Stimulated activated CD8-positive, alpha-beta memory T cell treated with anti-CD3 and anti-CD28 coated beads, Interleukin-2, amount 100 ng/mL, for 48 hours (primary cell): ENCODE measurements at places on chromosomes 6 and 20.

GRCh38 chr6:138036111-138036510 is 71.1 kb downstream of the PERP start:
- DNase-seq: no peak

DNA sequence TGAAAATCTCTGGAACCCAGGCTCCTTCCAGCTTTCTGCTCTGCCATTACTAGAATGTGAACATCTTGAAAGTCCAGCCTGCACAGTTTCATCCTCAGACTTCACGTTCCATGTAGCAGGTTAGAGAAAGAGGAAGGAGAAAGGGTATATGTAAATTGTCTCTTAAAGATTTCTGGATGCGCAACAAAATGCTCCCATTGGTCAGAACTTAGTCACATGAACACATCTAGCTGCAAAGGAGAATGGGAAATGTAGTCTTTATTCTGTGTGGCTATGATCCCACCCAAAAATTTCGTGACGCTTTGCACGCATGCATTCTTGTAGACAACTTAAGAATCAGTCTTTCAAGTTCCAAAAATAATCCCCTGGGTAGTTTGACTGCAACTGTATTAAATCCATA is 46.4 kb upstream of the CHD6 start:
- DNase-seq: no peak

DNA sequence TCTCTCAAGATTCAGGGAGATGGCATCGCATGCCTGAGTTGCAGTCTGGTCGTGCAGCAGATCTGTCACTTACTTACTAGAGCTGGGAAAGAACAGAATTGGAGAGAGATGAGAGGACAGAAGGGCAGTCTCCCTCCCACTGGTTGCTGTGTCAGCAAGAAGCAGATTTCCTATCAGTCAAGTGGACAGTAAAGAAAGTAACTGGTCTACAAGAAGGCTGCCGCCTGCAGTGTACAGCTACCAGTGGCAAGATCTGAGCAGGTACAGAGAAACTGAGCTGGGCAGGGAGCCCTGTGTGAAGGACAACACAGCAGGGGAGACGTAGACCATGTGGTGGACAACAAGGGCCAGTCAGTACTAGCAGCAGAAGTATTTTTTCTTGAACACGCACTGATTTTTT is 49.5 kb upstream of the PCSK2 start:
- DNase-seq: no peak

GRCh38 chr6:139320081-139320480 is 28.3 kb upstream of the TXLNB start:
- DNase-seq: no peak

DNA sequence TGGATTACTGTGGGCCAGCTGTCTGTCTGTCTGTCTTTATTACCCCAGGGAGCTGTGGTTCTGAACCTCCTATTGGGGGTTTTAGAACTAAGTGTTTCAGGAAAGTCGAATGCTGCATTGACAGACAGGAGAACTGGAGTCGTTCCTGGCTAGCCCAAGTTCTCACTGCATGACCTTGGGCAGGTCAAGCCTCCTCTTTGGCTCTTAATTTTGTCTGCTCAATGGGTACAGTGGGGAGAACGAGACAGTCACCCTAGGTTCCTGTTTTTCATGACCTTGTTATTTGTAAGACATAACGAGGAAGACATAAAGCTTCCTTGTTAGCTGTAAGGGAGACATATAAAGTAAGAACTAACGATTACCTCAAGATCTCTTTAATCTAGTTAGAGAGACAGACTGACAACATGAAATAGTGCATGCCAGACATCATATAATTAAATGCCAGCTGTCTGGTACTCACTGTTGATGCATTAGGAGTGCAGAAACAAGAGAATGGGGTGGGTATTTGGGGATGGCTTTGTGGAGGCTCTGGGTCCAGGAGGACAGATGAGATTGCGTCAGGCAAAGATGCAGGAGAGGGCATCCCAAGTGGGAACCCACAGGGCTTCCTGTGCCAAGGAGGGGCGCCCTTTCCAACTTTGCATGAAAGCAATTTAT is 3.7 kb upstream of the CCDC167 start:
- DNase-seq: no peak

- no peak for DNase-seq
These were observed 15.9 kb upstream of the TMEM30A start for GRCh38 chr6:75300531-75300855.

DNA sequence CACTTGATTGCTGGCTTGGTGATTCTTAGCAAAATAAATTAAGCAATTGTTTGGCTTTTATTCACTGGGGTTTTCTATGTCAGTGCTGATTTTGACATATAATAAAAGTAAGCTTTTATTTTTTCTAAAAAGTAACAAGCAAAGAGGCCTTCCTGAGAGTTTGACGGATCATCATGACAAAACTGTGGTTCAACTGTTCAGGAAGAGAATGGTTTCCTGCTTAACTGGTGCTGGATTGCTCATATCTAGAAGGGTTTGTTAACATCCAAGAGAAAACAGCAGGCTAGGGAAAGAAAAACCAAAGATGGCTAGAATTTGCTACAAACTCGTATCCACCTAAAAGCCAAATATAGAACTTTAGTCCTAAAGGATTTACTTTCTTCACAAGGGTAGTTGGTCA is 21.2 kb downstream of the SERPINB1 start:
- no peak for DNase-seq

DNA sequence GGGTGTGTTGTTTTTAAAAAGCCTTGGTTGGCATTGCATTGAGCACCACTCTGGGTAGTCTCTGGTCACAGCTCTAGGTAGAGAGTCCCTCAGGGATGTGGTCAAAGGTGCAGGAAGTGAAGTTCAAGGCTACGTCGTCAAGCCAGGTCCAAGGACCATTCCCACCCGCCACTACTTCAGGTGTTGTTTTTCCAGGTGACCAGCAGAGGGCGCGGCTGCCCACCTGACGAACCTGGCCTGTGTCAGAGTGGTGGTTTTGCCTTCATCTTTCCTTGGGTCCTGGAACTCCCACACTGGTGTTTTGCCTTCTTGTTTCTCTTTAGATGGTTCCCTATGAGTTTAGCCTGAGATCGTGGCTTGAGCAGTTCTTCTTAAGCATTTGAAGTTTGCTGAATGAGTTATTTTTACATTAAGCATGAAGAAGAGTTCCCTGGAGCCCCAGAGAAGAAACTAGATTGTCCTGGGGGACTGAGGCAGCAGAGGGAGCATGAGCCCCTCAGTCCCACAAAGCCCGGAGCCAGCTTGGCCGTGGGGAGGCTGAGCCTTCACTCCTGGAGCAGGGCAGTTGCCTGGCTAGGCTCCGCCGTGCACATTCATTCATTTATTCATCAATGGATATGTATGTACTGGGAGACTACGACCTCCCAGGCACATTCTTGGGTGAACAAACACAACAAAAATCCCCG is 5.6 kb upstream of the PHACTR3 start:
- peak; percentile 18 for DNase-seq

GRCh38 chr6:121984956-121985355 is 414.5 kb upstream of the HSF2 start:
- DNase-seq: no peak

DNA sequence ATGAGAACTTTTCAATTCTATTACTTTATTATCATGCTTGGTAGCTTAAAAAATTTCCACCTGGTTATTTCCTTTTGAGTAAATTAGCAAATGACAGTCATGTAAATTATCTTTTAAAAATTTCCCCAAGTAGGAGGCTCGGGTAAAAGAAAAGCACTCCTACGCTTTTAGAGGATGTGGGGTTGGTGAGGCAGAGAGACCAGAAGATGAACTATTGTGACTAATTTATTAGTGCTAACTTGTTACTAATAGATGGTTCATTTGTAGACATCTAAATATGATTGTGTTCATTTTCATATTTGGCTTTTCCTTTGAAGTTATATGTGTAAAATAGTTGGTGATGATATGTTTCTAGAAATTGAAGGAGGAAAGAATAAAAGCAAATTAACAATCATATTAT is 27.0 kb downstream of the ZNF292 start:
- DNase-seq: no peak
